ENCODE measurements at places on chromosomes 13 and 19.

DNA sequence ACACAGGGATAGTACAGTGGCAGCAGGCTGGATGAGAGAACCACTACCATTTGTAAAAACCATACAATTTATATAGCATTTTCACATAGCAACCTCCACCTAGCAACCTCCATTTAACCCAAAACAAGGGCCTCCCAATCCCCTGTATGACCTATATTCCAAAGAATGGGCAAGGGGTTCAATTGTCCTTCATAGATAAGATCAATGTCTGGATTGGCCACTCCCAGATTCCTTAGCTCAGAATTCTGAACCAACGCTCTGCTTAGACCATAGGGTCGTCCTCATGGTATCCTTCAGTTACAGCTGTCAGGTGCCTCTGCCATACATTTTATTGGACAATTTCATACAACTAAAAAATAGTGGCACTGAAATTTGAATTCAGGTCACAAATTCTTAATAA, 166.2 kb downstream of the KCTD12 start:
- DNase-seq: no peak

DNA sequence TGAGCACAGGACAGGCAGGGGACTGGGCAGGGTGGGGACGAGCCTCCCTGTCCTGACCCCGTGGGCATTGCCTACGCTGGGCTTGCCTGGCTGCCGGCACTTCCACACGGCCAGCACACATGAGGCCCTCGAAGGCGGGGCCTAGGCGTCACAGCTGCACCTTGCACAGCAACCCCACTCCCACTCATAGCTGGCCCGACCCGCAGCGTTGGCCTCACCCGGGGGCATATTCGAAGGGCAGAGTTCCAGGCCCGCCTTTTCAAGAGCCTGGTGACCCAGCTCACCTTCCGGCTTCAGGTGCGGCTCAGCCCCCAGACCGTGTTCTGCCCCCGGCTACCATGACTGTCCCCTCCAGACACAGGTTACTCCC, 16.9 kb upstream of the PROZ start:
- no peak for DNase-seq

DNA sequence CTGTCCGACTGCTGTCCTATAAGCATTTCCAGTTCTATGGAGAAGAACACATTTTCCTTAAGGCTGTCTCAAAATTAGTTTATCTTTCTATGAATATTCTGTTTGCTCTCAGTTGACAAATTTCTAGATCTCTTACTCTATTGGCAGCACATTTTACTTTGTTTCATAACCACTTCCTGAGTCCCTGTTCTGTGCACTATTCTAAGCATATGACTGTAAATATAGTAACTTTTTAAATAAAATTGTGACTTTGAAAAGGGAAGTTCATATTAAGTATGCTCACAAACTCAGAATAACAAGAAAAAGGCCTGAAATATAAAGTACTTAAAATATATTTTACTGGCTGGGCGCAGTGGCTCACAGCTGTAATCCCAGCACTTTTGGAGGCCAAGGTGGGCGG, 56.5 kb upstream of the HTR2A start:
- no peak for DNase-seq

DNA sequence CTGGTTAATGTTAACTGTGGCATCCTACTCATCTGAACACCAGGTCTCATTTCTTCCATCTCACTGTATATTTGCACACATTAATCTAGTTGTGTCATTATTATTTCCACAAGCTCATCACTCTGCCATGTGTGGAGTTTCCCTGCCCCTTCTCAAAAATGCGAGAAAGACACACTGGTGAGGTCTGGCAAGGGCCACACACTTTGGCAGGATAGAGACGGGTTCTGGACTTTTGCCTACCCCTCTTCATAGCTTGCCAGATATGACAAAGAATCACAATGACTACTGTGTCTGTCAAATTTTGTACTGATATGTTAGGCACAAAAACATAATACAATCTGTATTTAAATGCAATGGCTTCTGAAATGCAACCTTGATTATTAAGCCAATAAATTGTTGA, 12.9 kb downstream of the GPR12 start:
- DNase-seq: no peak

DNA sequence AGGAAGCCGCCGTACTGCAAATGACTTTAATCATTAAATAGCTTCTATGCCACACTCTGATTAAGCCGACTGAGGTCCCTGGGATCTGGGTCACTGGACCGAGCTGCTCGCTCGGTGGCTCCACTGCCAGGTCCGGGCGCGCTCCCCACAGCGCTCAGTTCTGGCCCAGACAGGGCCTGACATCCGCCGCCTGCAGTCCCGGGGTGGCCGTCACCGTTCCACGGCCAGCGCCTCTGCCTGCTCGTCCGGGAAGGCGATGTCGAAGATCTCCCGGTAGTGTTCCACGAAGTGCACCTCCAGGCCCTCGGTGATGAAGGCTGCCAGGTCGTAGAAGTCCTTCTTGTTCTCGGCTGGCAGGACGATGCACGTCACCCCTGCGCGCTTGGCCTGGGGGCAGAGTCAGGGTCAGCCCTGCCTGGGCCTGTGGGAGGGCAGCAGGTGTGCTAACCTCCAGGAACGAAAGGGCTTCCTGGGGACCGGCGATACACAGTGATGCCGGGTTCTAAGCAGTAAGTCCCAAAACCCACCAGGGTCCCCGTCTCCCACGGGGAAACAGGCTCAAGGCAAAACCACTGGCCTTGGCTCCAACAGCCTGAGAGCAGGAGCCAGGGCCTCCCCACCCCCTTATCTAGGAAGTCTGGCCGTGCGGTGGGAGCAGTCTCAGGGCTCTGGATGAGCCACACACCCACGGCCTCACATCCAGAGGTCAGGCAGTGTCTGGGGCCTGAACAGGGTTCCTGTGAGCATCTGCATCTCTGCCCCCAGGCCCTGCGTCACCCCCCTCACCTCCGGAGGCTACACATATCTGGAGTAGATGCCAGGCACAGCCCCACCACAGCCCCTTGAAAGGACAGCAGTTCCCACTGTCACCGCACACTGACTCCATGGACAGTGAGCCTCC, 2.0 kb downstream of the RPL36 start:
- no peak for DNase-seq

GRCh38 chr13:26621731-26622401, 64.4 kb downstream of the WASF3 start:
- no peak for DNase-seq

DNA sequence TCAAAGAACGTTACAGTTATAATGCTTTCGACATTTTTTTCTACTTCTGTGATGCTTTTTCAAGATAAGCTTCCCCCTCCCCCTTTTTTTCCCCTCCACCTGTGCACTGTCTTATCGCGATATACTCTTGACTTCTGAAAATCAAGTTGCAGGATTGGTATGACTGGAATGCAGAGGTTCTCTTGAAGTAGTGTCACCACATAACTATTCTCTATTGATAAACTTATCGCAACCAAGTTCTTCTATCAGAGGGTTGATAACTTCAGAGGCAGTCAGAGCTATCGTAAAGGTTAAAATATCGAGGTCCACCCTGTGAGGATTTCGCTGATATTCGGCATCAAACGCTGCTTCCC, 820 bp downstream of the EID2 start:
- no peak for DNase-seq

DNA sequence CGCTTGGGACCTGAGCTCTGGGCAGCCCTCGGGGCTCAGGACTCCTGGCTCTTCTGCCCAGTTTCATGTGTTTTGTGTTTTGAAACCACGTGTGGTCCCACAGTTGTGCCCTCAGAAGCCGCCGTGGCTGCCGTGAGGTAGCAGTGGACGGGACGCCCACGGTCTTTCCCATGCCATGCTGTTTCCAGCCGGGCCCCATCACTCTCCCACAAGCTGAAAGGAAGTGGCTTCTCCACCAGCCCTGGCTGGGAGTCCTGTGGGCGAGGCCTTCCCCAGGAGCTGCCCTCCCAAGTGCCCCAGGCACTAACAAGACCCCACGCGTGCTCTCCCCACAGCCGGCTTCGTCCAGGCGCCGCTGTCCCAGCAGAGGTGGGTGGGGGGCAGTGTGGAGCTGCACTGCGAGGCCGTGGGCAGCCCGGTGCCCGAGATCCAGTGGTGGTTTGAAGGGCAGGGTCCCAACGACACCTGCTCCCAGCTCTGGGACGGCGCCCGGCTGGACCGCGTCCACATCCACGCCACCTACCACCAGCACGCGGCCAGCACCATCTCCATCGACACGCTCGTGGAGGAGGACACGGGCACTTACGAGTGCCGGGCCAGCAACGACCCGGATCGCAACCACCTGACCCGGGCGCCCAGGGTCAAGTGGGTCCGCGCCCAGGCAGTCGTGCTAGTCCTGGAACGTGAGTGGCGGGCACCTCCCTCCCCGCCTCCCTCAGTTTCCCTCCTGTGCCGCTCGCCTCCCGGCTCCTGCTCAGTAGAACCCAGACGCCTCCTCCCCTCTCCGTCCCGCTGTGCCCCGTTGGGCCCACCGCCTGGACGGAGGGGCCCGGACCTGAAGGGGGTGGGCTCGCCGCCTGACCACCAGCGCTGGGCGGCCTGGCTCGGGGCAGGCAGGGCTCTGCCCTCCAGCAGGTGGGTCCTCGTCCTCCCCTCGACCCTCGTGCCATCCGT, 5.3 kb downstream of the BSG start:
- DNase-seq: no peak

GRCh38 chr19:40321566-40322270, 26.5 kb downstream of the C19orf47 start:
- no peak for DNase-seq

DNA sequence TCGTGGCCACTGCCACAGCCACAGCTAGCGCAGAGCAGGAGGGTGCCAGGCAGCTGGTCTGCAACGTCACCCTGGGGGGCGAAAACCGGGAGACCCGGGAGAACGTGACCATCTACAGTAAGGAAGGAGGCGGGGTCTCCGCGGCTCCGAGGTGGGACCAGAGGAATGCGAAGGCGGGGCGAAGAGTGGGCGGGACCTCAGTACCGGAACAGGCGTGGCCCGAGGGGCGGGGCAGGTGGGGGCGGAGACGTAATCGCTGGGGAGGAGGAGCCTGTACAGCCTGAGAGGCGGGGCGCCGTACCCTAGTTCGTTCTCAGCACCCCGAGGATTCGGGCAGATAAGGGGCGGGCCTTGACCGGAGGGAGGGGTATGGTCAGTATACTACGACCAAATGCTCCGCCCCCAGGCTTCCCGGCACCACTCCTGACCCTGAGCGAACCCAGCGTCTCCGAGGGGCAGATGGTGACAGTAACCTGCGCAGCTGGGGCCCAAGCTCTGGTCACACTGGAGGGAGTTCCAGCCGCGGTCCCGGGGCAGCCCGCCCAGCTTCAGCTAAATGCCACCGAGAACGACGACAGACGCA, 2.5 kb downstream of the ICAM5 start:
- peak; percentile 62 for DNase-seq

GRCh38 chr19:33689868-33690267, 68.1 kb downstream of the CHST8 start:
- no peak for DNase-seq

GRCh38 chr13:99536023-99536422, 34.8 kb downstream of the TM9SF2 start:
- no peak for DNase-seq

DNA sequence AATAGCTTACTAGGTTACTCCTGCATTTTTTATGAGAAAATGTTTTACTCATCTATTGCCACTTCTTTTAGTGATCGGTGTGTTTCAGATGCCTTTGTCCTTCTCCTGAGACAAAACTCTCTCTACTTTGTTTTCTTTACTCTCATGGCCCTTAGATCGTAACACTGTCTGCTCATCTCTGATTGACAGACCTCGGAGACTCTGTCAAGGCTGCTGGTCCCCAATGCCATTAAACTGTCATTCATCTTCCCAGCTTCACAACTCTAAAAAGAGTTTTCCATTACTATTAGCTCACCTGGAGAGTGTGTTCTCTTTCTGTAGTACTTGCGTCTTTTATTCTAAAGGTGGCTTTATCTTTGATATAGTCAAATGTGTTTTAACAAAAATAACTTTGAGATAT, 765.2 kb downstream of the SLITRK1 start:
- no peak for DNase-seq

GRCh38 chr13:111639196-111639705, 318.8 kb downstream of the TEX29 start:
- no peak for DNase-seq

GRCh38 chr13:96646515-96647211, 347.6 kb downstream of the OXGR1 start:
- DNase-seq: no peak

DNA sequence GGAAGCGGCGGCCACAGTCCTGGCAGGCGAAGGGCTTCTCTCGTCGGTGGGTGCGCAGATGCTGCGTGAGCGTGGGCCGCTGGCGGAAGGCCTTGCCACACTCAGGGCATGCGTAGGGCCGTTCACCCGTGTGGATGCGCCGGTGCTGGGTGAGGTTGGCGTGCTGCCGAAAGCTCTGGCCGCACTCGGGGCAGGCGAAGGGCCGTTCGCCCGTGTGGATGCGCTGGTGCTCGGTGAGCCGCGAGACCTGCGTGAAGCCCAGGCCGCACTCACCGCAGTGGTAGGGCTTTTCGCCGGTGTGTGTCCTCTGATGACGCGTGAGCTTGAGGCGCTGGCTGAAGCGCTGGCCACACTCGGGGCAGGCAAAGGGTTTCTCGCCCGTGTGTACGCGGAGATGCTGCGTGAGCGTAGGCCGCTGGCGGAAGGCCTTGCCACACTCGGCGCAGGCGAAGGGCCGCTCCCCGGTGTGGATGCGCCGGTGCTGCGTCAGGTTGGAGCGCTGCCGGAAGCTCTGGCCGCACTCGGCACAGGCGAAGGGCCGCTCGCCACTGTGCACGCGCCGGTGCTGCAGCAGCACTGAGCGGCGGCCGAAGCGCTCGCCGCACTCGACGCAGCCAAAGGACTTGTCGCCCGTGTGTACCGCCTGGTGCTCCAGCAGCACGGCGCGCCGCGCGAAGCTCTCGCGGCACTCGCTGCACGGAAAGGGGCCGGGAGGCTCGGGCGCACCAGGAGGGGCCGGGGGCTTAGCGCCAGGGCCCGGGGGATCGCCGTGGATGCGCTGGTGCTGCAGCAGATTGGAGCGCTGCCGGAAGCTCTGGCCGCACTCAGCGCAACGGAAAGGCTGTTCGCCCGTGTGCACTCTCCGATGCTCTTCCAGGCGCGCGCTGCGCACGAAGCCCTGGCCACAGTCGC, 4.0 kb upstream of the UBE2M start:
- DNase-seq: no peak

GRCh38 chr19:4575267-4576015, 16.0 kb upstream of the SEMA6B start:
- DNase-seq: no peak

GRCh38 chr19:9847087-9847671, 12.1 kb downstream of the PIN1 start:
- DNase-seq: peak; percentile 25

All from activated CD8-positive, alpha-beta memory T cell treated with anti-CD3 and anti-CD28 coated beads for 4 hours (primary cell).